ENCODE measurements at places on chromosomes 3 and 15.
A peak's percentile ranks its signal among the peaks of the same experiment; 100 is the strongest.

- no peak for ATAC-seq
These were observed 33.1 kb downstream of the FLNB start for GRCh38 chr3:58041182-58041825.

- ATAC-seq, result no peak
These were observed 106.3 kb upstream of the ANKRD28 start for GRCh38 chr3:15903759-15904720.

GRCh38 chr3:147201086-147201485 is 205.3 kb downstream of the ZIC4 start:
- no peak for ATAC-seq

DNA sequence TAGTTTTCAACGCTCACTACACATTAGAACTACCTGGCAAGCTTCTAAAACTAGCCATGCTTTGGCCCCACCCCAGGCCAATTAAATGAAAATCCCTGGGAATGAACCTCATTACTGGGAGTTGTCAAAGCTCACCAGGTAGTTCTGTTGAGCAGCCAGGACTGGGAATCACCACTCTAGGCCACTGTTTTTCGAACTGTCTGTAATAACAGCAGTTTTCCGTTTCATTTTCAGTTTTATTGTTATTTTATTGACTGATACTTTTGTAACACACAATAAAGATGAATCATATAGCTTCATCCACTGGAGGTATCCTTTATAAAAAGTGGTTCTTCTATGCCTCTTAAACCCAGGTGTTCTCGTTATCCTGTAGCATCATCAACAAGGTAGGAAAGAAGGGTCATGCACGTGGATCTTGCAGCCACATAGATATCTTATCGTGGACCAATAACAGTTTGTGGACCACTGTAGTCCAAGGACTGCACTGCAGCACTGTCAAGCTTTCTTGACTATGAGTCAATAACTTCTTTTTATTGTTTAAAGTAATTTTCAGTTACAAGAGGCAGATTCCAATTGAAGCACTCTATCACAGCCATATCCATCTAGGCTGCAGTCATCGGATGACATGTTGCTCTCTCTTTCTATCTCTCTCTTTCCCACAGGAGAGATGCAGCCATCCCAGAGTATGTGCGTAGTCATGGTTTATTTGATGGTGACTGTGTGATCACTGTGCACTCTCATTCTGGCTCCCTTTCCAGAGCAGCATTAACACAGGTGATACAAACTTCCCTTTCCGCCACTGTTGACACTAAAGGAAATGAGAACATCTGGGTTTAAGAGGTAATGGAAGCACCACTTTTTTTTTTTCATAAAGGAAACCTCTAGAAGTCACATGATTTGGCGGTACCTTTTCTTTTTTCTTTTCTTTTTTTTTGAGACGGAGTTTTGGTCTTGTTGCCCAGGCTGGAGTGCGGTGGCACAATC is 39.0 kb upstream of the BLM start:
- peak; percentile 85 for ATAC-seq

- ATAC-seq, result no peak
These were observed 125.5 kb downstream of the DIPK2A start for GRCh38 chr3:144097163-144097562.

- no peak for ATAC-seq
These were observed 48.1 kb upstream of the GK5 start for GRCh38 chr3:142273501-142273900.

DNA sequence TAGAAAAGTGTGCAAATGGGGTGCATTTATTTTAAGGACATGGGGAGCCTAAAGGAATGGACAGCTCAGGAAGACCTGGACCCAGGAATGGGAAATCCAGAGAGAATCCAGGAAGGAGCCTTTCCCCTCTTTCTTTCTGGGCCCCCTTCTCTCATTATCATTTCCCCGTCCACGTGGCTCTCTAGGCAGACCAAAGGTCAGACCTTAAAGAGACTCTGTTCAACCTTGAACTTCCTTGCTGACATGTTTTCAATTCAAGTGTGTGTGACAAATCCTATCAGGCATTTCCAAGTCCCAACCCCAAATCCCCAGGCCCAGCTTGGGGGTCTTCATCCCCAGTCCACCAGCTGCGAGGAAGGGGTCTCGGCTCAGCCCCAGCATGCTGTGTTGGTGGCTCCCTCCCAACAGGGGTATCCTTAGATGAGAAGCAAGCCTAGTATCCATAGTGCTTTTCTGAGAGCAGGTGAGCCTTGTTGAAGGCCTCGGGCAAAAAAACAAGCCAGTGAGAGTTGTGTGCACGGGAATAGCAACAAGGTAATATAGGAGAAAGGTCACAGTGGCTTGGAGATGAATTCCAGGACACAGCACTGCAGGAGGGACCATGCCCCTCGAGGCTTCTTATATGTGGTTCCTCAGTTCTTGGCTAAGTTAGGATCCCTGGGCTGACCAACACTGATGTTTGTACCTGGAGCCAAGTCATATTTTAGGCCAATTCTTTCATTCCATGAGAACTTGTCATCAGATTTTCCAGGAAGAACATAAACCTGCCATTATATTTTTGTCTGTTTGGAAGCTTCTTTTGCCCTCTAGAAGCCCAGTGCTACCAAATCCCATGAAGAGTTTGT is 130.0 kb downstream of the ASB7 start:
- no peak for ATAC-seq

DNA sequence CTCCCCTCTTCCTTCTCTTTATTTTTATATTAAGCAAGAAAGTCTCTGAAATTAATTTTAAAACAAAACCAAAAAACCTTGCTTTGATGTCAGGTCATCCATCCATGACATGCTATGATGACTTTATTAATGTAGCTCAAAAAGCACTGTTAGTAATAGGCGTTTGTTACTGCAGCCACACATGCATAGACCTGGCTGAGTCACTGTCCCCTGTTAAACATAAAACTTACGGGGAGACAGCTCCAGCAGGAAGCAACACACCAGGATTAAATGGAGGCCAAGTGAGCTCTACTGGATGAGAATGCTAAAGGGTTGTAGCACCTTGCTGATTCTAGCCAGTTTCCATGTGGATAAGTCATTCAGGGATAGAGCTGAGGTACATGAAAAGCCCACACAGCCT is 661.1 kb downstream of the MAGI1 start:
- no peak for ATAC-seq

DNA sequence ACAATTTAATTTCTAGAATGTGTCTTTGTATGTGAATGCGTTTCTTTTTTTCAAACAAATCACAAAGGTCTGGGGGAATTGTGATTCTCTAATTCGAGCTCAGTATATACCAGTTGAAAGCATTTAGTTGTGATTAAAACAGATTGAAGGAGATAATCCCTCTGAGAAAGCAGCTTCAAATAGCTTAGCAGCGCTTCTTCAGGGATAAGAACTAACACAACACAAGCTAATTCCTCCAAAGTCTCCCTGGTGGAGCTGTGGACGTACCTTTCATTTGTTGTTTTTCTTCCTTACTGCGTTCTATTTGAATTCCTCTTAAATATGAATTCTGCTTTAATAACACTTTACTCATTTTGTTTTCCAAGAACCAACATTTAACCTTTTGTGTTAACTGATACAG is 286.7 kb downstream of the ROBO2 start:
- no peak for ATAC-seq

DNA sequence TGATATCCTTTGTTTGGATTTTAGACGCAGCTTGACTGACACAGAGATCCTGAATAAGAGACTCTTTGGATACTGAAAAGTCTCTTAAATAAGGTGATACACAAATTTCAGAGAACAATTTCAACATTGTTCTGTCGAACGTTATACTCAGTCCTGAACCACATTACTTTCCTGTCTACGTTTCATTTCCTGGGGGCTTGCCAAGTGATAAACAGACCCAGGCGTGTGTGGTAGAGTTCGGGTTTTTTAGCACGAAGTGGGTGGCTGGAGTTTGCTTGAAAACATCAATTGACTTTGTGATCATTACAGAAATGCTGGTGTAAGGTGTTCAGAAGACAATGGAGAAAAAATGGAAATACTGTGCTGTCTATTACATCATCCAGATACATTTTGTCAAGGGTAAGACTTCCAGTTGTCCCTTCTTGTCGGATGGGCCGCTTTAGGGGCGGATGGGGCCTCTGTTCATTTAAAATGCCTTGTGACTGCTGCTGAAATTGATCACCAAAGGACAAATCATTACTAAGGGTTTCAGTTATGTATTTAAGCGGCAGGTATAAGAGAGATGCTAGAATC is at the start of gene CD96:
CD96 (plus strand) TSS at position 287 of the 573 bp plus-strand sequence; CDS start at position 339, 52 bp downstream.
- peak; percentile 81 for ATAC-seq

GRCh38 chr3:194140520-194141414 is 4.8 kb downstream of the HES1 start:
- ATAC-seq, result no peak

DNA sequence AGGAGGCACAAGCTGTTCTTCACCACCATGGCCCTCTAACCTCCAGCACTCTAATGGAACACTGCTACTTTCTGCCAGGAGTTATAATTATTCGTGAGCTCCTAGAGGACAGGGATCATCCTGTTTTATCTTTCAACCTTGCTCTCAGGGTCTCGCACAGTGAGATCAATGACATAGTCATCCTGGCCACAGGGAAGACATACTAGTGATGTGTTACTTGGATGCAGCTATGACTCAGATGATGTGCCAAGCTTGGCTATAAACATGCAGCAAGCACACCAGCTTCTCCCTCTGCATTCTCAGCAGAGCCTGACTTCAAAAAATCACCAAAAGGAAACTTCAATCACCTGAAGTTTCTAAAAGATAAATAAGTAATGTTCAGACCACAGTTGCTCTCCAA is 203.8 kb upstream of the HES1 start:
- ATAC-seq, result no peak

DNA sequence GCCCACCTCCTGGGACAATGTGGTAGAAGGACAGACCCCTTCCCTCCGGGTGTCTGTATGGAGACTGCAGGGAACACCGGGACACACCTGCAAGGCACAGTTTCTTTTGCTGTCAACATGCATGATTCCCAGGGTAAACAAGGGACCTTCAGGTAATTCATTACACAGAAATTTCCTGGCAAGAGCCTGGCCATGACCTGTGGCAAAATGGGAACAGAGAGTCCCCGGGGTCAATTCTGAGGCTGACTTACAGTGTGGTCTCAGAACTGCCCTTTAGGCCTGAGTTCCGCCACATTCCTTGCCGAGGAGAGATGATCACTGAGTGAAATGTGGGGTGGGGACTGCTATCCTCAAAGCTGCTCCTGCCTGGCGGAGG is 6.3 kb downstream of the STARD5 start:
- ATAC-seq, result no peak

GRCh38 chr3:46675843-46676567 is 17.5 kb downstream of the ALS2CL start:
- ATAC-seq, result no peak

- no peak for ATAC-seq
These were observed 203.3 kb downstream of the CDIN1 start for GRCh38 chr15:36782681-36783080.

DNA sequence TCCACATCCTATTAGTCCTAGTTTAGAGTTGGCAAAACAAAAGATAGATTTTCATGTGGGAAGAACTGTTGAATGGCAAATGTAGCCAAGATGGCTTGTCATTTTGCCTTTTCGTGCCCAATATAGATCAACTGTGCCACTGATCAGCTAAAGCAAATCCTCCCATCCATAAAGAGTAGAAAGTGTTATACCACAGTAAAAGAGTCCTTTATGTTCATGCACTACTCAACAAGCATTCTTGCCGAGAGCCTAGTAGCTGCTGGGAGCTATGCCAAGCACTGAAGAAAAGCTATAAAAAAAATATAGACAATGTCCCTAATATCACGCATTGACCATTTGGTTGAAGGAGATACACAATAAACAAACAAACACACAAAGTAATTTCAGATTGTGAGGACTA is 225.2 kb downstream of the KCNMB2 start:
- ATAC-seq, result no peak

GRCh38 chr3:66401157-66401550 is 99.7 kb downstream of the LRIG1 start:
- ATAC-seq, result no peak

GRCh38 chr3:62982795-62983455 is 107.7 kb upstream of the CADPS start:
- ATAC-seq, result no peak

DNA sequence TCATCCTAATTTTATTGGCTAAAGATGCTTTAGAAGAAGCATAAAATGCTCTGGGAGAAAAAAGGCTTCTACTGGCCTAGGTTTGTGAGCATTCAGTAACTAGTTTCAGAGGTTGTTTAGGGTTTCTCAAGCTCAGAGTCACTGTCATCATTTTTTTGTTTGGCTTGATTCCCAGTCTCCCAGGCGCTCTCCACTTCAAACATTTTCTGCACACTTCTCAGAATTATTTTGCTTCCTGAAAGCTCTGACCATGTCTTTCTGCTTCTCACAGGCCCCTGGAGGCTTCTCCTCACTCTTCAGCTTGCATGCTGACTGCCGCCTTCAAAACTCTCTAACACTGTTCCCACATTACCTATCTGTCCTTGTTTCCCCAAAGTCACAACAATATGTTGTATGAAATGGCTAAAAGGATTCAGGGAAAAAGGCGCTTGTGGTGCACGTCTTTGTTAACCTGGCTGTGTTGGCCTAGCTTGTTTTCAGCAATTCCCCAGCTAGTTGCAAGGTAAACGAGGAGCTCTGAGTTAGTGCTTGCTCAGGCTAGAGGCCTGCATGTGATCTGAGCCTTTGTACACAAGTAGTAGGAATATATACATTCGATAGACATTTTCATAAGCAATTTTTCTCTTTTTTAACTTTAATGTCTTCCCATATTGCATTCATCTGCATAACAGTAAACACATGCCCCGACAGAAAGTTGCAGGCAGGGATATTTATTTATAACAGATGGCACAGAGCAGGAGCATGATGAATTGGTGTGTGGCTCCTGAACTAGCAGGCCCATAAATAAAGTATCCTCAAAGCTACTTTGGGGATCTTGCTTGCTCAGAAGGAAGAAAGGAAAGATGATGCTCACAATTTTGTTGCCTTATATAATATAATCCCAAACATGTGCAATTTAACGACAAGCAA is 129.2 kb upstream of the DPH6 start:
- no peak for ATAC-seq

- no peak for ATAC-seq
These were observed 131.6 kb downstream of the NLGN1 start for GRCh38 chr3:173529062-173529711.
